CD4-positive, alpha-beta T cell treated with Interleukin-12 subunit alpha and Interleukin-12 subunit beta, for 1 hour (primary cell): ENCODE measurements at places on chromosomes 11 and 22.
A peak's percentile ranks its signal among the peaks of the same experiment; 100 is the strongest.

DNA sequence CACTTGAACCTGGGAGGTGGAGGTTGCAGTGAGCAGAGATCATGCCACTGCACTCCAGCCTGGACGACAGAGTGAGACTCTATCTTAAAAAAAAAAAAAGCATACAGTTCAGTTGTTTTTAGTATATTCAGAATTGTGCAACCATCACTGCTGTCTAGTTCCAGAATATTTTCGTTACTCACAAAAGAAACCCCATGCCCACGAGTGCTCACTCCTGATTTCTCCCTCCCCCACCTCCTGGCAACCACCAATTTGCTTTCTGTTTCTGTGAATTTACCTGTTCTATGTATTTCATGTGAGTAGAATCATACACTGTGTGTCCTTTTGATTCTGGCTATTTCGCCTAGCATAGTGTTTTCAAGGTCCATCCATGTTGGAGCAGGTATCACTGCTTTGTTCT, 24.8 kb downstream of the PTPRJ start:
- peak; percentile 57 for DNase-seq

- DNase-seq, result no peak
These were observed 2.8 kb upstream of the NDUFS8 start for GRCh38 chr11:68027667-68028066.

DNA sequence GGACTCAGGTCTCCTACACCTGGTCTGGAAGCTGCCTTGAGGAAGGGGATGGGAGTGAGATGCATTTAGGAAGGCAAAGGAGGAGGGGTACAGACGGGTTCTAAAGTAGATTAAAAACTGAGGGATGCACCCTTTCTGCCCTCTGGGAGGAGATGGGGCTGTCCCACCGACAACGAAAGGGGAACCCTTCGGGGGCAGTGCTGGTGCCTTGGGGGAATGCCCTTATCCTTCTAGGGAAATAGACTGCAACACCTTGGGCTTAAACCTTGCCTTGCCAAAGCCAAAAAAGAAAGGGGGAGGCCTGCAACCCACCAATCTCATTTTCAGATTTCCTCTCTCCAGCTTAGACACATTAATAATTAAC, 89.8 kb downstream of the PLEKHA7 start:
- no peak for DNase-seq

GRCh38 chr11:110465231-110465630, 35.5 kb downstream of the FDX1 start:
- no peak for DNase-seq

- no peak for DNase-seq
These were observed 7.1 kb upstream of the ADORA2A start for GRCh38 chr22:24420072-24420976.

- DNase-seq, result no peak
These were observed 480 bp upstream of the SMARCB1 start for GRCh38 chr22:23786261-23786710.

GRCh38 chr11:74025467-74026166, 16.7 kb upstream of the UCP3 start:
- no peak for DNase-seq

DNA sequence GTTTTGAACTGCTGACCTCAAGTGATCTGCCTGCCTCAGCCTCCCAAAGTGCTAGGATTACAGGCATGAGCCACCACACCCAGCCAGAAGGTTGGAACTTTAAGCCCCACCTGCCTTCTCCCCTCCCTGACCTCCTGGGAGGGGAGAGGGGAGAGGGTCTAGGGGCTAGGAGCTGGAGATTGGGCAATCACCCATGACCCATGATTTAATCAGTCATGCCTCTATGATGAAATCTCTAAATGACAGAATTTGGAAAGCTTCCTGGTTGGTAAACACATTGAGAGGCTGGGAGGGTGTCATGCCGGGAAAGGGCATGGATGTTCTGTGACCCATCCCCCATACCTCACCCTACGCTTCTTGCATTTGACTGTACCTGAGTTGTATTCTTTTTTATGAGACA, 17.1 kb upstream of the TFIP11 start:
- no peak for DNase-seq

- no peak for DNase-seq
These were observed 525 bp downstream of the MAPK8IP2 start for GRCh38 chr22:50600967-50601668.
